OCI-M1 (cell line): ENCODE measurements at places on chromosomes 1 and 21.

GRCh38 chr21:43034826-43035225 is 40.8 kb downstream of the CBS start:
- DNase-seq: no peak

- DNase-seq: no peak
Observed at GRCh38 chr1:42282867-42283583, 52.0 kb downstream of the FOXJ3 start.

- no peak for DNase-seq
Observed at GRCh38 chr1:1210726-1211540, 3.0 kb downstream of the TNFRSF4 start.

DNA sequence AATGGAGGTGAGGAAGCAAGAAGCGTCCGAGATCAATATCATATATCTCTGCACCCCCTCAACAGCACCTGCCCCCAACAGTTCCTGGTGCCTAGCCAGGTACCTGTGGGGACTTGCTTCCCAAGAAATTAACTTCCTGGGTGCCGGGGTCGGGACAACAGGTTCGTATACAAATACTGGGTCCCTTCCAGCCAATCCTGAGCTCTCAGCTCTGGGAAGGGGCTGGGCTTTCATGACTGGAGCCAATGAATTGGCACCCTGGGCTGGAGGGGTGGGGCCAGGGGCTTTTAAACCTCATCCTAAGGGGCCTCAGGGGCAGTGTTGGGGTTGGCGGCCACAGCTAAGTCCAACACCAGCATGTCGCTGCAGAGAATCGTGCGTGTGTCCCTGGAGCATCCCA is at the start of gene PADI3:
Gene PADI3 (plus strand): TSS at position 318 of the 400 bp plus-strand sequence. CDS start 40 bp downstream, at position 358.
- DNase-seq: no peak

GRCh38 chr1:48530727-48531351 is 58.8 kb upstream of the SPATA6 start:
- peak; percentile 70 for DNase-seq

- DNase-seq: peak; percentile 91
Observed at GRCh38 chr1:156726549-156727226, 1.6 kb upstream of the METTL25B start.
